ENCODE measurements at places on chromosomes 3 and 15.
A peak's percentile ranks its signal among the peaks of the same experiment; 100 is the strongest.

DNA sequence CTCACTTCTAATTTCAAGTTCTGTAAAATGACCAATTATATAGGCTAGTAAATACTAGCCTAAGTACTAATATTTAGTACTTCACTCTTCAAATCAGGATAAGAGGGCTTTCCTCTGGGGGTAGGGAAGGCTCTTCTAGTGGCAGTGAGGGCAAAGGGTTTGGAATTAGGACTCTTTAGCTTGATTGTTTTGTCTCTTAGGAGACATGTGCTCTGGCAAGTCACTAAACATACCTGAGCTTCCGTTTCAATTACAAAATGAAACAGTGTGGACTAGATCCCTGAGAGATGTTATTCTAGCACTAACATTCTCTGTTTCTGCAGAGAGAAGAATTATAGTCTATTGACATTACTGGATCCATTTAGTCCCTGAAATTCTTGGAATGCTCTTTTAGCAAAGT is 71.5 kb downstream of the PCOLCE2 start:
- H3K4me3 ChIP-seq: no peak overlapping the region
- no peak for DNase-seq
- H3K27ac ChIP-seq: no peak overlapping the region

DNA sequence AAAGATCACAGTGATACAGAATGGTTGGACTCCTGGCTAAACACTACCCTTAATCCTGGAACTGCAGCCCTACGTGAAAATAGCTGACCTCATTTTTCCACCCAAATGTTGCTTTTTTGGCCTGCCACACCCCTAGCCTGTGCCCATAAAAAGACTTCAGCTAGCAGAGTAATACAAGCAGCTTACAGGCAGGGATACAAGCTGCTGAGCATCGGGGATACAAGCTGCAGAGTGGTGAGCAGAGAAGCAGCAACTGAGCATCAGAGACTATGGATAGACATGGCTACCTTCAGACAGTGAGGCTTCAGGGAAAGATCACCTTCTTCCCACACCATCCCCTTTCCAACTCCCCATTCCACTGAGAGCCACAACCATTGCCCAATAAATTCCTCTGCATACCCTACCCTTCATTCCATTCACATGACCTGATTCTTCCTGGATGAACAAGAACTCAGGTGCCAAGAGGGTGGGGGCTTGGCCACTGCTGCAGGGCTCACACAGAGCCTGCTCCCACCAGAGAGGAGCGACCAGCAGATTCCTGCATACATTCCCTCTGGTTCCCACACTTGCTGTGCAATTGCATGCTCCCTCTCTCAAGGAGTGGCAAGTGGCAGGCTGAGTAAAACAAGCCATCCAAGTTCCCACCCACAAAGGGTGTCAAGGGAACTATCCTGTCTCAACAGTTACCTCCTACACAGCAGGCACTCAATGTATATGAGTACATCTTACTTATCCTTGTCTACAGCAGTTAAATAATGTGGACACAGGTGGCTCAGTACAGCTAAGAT is 217.5 kb downstream of the ALCAM start:
- peaks cover 16% of the 10 kb centered on the region for H3K4me1 ChIP-seq
- no peak overlapping the region for H3K4me3 ChIP-seq
- no peaks in the 10 kb centered on the region for H3K27me3 ChIP-seq

DNA sequence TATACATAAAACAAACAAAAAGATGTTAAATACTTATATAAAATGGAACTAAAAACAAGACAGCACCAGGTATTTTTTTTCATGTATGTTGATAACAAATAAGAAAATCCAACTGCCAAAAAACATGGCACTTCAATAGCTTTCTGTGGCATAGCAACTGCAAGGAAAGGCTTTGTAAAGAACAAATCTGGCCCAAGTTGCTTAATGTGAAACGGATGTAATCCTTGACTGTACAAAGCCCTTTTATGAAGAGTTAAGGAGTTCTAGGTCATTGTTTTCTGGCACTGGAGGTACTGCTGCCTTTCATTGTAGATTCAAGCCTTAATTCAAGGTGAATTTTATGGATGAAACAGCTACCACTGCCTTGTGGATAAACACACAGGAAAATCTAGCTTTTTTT is 68.8 kb upstream of the SLC12A8 start:
- H3K36me3 ChIP-seq: peaks cover 13% of the 10 kb centered on the region
- H3K27me3 ChIP-seq: no peaks in the 10 kb centered on the region
- H3K4me3 ChIP-seq: no peak overlapping the region
- peak; percentile 14 for DNase-seq
- peaks cover 8% of the 10 kb centered on the region for H3K4me1 ChIP-seq

DNA sequence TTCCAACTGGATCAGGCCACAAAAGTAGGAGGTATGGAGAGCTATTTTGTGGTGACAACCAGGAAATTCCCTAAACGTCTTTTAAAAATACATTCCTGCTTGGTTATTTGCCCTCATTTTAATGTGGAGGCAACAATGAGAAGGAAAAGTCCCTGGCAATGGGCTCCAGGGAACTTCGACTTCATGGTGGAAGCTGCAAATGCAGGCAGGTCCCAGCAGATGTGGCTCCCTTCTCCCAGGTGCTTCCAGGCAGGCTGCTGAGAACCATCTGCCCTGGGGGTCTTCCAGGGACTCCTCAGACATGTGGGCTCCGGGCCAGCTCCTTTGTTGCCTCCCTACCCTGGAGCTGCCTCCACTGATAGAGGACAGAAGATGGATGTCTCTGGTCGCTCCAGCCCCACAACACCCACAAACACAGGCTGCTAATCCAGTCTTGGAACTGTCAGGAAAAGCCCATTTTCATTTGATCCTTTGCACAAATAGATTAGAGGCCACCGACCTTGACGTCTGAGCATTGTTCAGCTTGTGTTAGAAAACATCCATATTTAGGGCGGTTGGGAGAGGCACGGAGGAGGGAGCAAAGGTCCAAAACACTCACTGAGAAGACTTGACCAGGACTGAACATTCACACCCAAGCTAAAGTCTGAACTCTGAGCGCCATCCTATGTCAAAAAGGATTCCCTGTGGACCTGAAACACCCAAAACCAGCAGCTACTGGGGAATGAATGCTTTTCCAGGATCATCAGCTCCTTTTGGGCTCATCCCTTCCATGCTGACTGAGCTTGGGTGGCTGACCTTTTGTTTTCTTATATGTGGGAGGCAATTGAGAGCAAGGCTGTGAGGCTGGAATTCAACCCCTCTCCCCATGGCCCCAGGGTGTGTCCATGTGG is 30.2 kb upstream of the SLCO2A1 start:
- H3K36me3 ChIP-seq: no peaks in the 10 kb centered on the region
- H3K4me1 ChIP-seq: peaks cover 21% of the 10 kb centered on the region
- peak; percentile 22 for DNase-seq
- H3K27me3 ChIP-seq: no peaks in the 10 kb centered on the region
- H3K27ac ChIP-seq: no peak overlapping the region
- no peak overlapping the region for H3K4me3 ChIP-seq

DNA sequence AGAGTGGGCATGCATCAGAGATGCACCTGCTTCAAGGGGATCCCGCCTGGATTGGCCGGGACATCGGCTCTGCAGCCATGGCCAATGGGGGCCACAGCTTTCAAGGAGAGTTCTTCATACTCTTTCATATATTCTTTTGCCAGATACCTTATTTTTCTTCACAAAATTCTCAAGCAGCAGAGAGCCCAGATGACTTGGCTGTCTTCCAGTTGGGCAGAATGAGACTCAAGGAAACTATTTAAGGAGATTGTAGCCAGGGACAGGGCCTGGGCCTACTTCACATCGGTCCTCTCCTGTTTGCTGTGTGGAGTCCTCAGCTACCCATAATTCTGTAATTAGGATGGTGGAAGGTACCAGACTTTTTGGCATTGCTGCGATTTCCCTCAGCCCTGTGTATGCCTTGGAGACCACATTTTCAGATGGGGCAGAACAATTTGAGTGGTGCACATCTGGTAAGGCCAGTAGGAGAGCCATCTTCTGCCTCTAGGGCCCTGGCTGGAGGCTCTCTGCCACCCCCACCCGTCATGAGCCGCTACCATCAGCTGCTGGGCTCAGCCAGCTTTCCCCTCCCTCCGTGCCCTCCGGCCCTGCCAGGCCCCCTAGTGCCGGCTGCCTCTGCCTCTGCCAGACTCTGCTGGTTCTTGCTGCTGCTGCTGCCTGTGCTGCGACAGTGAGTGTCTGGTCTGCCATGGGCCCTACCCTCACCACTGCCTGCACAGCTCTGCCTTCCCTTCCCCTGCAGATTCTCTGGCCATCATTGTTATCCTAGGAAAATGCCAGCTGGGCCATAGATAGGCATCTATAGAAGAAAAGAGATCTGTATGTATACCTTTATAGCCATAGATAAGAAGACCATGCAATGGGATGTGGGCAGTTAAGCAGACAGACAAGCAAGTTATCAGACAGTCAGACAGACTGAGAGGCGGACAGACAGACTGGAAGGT is 6.7 kb downstream of the PLIN1 start:
- H3K4me1 ChIP-seq: no peaks in the 10 kb centered on the region
- H3K27me3 ChIP-seq: no peaks in the 10 kb centered on the region
- no peaks in the 10 kb centered on the region for H3K36me3 ChIP-seq
- H3K27ac ChIP-seq: no peak overlapping the region
- peak; percentile 70 for DNase-seq
- no peak overlapping the region for H3K4me3 ChIP-seq

- peak; percentile 80 for DNase-seq
- H3K27me3 ChIP-seq: no peaks in the 10 kb centered on the region
- H3K4me3 ChIP-seq: no peak overlapping the region
These were observed 51.0 kb downstream of the ZDHHC19 start for GRCh38 chr3:196159952-196160804.

- no peak for DNase-seq
- H3K27me3 ChIP-seq: no peaks in the 10 kb centered on the region
- H3K4me1 ChIP-seq: peaks cover 6% of the 10 kb centered on the region
- no peak overlapping the region for H3K4me3 ChIP-seq
- H3K27ac ChIP-seq: no peak overlapping the region
These were observed 24.6 kb downstream of the PGBD4 start for GRCh38 chr15:34126522-34126921.

- H3K4me3 ChIP-seq: no peak overlapping the region
- no peaks in the 10 kb centered on the region for H3K36me3 ChIP-seq
- DNase-seq: peak; percentile 76
- H3K4me1 ChIP-seq: no peaks in the 10 kb centered on the region
- no peak overlapping the region for H3K27ac ChIP-seq
These were observed 210.3 kb downstream of the RAP2B start for GRCh38 chr3:153372326-153372725.
